Stimulated activated CD8-positive, alpha-beta memory T cell treated with anti-CD3 and anti-CD28 coated beads, Interleukin-15, amount 100 ng/mL, for 48 hours (primary cell): ENCODE measurements at places on chromosomes 1 and 21.

DNA sequence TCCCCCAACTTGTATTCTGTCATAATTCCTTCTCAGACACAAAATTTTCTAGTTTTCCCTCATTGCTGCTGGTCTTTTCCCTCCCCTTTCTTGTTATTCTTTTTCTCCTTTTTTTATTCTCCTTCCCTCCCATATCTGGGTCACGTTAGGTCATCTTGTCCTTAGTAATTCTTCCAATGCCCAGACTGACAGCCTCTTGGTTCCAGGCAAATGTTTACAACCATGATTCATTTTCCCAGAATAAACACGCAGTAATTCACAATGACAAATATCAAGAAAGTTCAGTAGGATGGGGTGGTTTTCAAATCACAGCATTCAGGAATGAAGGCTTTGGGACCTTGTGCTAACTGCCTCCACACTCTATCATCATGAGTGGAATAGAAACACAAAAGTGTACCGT is 25.2 kb downstream of the NHLH2 start:
- no peak for DNase-seq

GRCh38 chr1:7401814-7402547 is 369.1 kb upstream of the VAMP3 start:
- no peak for DNase-seq

GRCh38 chr1:156167536-156167935 is 14.2 kb downstream of the SEMA4A start:
- DNase-seq, result no peak

DNA sequence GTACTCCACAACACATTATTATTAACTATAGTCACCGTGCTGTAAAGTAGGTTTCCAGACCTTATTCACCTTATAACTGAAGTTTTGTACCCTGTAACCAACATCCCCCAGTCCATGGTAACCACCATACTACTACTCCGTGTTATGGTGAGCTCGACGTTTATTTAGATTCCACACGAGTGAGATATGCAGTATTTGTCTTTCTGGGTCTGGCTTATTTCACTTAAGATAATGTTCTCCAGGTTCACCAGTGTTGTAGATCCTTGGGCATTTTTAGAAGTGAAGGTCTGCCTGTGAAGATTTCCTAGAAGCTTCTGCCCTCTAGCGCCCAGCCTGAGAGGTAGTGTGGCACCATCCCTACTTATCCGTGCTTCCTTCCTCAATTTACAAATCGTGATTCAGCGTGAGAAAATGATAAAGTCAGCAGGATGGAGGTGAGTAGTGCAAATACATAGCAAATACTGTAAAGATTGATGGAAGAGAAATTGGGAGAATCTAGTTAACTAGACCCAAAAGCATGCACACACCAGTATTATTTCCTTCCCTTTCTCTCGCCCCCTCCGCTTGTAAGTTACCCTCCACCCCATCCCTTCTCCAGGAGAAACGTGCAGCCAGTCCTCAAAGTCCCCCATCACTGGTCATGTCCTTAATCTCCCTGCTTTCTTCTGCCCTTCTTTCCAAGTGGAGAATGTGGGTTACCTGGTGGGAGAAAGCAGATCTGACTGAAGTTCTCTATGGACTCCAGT is 36.0 kb upstream of the DISC1 start:
- no peak for DNase-seq

DNA sequence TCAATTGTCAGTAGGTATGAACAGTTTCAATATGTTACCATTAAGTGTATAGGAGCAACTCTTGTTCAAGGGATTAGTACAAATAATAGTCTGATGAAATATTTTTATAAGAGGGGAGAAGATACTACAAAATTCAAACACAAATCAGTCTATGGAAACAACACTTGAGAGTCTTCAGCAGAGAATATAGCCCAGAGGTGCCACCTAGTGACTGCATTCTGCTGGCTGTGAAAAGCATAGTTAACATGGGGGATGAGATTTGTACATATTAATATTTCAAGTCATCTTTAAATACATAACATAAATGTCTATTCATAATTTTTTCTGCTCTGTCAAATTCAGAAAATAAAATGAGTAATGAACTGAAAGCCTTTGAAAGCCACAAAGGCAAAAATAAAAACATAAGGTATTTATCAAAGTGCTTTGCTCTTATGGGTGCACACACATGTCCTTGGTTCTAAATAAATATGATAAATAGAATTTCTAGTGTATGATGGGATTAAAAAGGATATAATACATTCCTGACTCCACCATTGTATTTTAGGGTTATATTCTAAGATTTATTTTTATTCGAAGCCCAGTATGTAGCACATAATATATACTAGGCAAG is 440.9 kb upstream of the ZRANB2 start:
- DNase-seq, result no peak

DNA sequence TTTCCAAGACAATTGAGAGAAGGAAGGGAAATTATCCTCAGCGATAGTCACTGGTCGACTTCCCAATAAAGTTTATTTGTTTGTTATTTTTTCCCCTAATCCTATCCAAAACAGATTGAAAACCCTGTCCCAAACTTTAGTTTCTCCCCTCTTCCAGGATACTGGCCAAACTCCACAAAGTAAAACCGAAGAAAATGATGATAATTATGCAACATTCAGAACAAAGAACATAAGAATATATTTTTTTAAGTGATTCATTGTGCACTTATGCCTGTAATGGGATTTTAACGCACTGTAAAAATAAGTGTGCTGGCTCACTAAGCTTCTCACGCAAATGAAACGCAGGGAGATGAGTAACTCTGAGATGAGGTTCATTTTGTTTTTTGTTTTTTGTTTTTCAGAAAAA is 6.0 kb downstream of the GLIS1 start:
- DNase-seq, result no peak

GRCh38 chr1:245859493-245860114 is 647.5 kb downstream of the SMYD3 start:
- no peak for DNase-seq

- peak; percentile 75 for DNase-seq
Measured at GRCh38 chr1:52702886-52703787, 5.0 kb upstream of the COA7 start.

GRCh38 chr1:7186382-7187111 is 401.3 kb downstream of the CAMTA1 start:
- DNase-seq, result no peak

DNA sequence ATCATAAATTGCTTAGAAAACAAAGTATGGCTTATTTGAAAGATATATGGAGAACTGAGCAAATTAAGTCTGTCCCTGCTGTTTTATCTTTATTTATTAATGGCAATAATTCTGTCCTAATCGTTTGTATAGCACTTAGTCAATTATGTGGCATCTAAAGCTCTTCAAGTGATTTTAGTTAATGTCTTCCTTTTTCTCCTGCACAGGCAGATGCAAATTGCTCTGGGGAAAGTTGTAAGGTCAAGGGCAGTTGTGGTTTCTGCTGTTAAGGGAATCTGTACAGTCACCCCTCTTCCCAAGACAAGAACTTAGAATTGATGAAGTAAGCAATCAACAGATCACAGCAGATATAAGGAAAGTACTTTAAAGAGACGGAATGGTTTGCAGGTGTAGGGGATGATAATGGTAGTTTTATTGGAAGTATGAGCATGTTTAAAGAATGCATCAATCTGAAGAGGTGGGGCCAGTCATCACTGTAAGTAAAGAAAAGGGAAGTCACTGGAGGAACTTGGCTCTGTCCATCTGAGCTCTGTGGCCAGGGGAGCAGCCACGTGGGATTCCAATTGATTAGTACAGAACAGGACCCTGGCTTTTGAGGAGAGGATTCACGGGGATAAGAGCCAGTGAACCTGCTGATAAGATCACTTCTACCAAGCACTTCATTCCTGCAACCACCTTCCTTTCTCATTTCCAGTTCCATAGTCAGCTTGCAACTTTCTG is 116.0 kb upstream of the KCNJ6 start:
- no peak for DNase-seq

GRCh38 chr1:97903626-97904025 is 17.2 kb downstream of the DPYD start:
- no peak for DNase-seq

DNA sequence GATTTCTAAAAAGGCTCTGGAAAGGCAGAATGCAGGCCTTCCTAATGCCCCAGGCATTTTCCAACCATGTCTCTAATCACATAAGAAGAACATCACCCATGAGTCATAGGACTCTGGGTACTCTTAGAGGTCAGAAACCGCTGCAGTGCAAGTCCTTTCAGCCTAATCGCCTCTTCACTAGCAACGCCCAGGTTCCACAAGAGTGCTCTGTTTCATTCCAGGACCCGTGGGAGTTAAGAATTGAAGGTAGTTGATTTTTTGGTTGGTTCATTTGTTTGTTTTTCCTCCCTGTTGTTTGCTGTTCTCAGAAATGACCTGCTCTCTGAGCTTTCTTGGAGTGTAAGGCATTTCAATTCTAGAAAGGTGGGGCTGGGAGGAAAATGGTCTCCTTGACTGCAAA is 123.2 kb downstream of the NR5A2 start:
- DNase-seq, result peak; percentile 8

DNA sequence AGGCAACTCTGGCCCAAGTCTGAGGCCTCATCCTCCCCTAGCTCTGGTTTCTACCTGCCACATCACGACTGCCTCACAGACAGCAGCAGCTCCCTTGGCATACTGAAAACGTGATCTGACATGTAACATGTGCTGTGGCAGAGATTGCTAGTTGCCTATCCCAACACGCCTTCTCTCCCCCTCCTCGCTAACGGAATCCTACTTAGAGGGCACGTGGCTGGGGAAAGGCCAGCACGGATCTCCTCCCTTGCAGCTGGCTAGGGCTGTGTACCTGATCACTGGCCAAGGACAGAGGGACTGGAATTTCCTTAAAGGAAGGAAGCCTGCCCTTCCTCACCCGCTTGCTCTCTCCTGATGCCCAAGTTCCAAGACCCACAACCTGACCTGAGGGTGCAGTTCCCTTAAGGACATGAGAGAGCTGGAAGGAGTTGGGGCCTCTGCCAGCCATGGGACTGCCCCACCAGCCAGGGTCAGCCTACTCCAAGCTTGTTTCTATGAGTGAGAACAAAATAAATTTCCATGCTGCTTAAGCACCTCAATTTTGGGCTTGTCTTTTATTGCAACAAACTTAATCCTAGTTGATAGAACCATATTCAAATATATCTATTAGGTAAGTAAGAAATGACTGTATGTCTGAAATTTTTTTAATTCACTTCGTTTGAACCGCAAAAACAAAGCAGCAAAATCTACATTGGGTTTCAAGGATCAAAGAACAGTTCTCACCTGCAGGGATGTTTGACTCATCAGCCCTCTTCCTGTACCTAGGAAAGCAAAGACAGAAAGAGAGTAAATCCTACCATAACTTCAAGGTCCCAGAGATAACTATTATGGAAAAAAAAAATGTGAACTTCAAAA is 7.2 kb downstream of the SETD4 start:
- no peak for DNase-seq

DNA sequence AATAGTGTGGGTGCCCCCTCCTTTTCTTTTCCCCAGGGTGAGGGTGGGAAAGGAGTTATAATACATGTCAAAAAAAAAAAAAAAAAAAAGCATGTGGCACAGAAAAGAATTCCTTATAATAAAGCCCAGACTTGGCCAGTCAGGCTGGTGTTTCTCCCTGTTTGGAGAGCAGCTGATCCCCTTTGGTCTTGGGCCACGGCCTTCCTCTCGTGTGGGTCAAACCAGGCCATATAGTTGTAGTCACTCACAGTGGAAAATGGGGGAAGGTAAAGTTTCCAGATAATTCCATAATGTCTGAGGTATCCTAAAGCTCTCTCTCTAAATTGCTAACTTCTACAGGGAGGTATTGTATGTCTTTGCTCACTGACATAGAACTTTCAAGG is 22.0 kb downstream of the CLIC6 start:
- no peak for DNase-seq

DNA sequence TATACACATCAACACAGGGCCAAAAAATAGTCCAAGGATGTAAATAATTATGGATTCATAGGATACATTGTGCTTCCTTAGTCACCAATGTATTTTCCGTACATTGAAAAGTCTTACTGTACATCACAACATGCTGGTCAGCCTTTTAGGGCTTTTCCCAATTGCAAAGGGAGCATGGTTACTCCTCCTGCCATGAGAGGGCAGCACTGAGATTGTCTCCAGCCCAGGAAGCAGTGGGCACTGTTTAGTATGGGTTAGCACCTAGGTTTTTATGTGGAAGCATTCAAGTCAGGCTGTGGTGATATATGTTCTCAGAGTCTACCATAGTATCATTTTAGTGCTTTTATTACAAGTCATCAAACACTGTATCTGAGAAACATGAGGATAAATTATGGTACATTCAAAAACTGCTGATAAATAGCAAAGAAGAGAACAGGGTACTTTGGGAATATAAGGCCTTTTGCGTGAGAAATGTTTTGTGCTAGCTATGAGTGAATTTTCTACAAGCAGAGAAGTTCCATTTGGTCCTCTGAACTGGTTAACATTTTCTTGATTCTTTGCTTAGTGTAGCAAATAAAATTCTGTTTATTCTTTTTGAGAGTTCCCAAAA is 34.0 kb downstream of the ST6GALNAC5 start:
- DNase-seq, result peak; percentile 9

- no peak for DNase-seq
Measured at GRCh38 chr21:32414579-32415358, 2.3 kb downstream of the EVA1C start.

DNA sequence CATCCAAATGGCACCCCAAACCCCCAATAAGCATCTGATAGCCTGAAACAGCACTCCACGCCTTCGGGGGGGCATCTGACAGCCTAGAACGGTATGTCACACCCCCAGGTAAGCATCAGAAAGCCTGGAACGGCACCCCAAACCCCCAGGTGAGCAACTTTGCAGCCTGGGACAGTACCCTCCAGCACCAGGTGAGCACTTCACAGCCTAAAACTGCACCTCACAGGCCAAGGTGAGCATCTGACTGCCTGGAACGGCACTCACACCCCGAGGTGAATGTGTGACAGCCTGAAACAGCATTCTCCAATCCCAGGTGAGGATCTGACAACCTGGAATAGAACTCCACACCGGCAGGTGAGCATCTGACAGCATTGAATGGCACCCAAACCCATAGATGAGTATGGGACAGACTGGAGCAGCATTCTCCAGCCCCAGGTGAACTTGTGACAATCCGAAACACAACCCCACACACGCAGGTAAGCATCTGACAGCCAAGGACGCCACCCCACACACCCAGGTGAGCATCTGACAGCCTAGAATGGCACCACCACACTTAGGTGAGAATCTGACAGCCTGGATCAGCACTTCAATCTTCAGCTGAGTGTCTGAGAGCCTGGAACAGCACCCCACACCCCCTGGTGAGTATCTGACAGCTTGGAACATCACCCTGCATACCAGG is 18.3 kb upstream of the MMEL1 start:
- DNase-seq, result no peak

DNA sequence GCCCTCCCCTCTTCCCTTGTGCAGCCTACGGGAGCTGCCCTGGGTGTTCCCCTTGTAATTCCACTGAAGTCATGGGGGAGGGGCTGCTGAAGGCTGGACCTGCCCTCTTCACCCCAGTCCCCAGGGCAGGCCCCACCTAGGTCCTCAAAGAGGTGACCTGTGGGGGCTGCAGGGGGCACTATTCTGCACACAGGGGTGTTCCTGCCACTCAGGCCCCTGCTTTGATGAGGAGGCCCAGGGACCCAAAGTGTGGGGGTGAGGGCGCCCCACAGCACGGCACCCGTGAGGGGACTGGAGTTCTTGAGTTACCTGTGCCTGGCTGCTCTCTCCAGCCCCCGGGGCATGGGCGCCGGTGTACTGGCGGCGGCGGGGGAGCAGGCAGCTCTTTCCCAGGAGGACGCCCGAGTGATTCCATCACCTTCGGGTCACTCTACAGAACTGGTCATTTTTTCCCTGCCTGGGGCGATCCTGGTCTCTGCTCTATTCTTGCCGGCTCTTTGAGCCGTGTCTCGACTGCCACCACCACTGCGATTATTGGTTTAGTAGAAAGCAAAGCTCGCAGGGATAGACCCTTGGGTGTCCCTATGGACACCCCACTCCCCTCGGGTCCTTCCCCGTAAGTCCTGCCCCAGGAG is 6.9 kb upstream of the PRDM16 start:
- DNase-seq, result no peak

- peak; percentile 25 for DNase-seq
Measured at GRCh38 chr1:230327892-230328284, 98.2 kb downstream of the PGBD5 start.
